Hematopoietic multipotent progenitor cell treated with erythropoietin and hydrocortisone succinate and interleukin-3 and kit ligand, for 4 days (in vitro differentiated cells): ENCODE measurements at places on chromosomes 7 and 10.

GRCh38 chr10:89217057-89217990 is 10.2 kb upstream of the CH25H start:
- DNase-seq, result peak; percentile 84

- DNase-seq, result no peak
These were observed 8.7 kb upstream of the POLD2 start for GRCh38 chr7:44132039-44132438.

DNA sequence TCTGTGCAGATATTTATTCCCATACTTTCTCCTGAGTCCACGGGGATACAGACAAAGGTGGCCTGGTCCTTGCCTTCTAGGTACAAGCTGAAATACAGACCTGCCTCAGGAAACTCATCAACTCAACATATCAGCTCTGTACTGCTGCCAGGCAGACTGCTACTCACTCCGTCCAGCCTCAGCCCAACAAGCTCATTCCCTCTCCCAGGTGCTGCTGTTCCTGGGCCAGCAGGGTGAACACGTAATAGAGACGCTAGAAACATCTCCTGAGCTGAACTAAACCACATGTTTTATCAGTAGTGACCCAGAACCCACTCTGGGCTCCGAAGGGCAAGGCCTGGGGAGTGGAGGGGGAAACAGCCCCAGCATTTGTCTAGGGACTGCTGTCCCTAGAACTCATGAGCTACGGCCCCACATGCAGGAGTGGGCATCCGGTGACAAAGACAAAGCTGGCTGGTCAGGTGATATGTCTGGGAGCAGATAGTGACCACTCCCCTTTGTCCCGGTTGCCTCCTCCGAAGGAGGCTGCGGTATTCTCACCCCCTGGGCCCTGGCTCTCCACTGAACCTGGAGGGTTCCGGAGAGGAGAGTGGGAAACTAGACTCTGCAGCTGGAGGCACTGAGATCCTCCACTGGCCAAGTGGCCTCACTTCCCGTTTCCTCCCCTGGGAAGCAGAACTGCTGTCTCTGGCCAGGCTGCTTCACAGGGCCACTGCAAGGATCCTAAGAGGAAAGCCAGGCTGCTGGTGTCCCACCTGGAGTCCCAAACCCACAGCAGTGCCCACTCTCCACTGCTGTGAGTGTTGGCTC is 116.1 kb downstream of the FAM53B start:
- peak; percentile 89 for DNase-seq

- DNase-seq, result no peak
These were observed 20.5 kb downstream of the FBH1 start for GRCh38 chr10:5910323-5911100.

DNA sequence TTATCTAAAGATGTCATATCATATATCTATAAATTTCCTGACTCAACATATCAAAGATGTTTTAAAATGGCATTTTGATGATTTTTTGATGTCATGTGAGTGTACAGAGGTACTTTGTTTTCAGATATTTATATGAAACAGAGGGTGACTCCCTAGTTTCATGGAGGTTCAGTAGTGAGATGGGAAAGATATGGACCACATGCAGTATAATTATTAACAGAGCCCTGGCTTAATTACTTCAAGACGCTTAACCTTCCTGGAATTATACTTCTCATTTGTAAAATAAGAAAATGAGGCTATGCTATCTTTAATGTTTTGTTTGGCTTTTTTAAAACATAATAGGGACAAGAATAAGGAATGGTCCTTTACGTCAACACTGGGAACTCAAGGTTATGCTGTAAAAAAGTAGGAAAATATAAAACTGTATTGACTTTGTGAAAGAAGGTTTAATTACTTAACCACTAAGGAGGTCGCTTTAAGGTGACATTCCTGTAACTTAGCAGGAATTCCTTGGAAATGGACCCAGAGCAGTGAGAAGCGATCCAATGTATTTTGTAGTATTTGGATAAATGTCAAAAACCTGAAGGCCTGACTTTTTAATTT is 821.0 kb upstream of the IGFBP3 start:
- DNase-seq, result no peak

GRCh38 chr10:73584737-73585136 is 6.4 kb downstream of the USP54 start:
- peak; percentile 20 for DNase-seq

DNA sequence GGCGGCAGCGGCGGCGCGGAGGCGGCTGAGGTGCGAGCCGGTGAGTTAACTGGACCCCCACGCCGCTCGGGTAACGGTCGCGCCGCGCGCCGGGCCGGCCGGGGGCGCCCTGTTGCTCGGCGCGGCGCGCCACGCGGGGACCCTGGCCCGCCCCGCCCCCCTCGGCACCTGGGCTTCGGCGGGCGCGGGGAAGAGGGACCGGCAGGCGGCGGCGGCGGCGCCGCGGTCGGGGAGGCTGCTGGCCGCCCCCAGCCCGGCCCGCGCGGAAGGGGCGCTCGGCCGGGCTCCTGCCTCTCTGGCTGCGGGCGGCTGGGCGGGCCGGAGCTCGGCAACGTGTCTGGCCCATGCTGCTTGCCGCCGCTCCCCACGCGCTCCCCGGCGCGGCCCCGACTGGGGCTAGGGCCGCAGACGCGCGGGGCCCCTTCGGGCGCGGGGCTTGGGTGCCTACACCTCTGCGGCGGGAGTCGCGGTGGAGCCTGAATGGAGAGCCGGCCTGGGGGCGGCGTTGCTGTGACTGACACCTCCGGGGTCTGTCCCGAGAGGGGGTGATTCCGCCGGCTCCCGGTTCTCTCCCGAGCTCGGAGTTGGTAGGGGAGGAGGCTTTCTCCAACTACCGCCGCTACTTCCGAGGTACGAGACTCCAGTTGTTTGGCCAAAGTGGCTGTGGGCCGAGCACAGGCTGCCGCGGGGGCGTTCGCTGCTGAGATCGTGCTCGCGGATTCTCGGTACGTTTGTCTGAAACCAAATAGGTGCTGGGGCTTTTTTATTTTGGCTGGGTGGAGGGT is 494 bp downstream of the PALS2 start:
- DNase-seq, result peak; percentile 67
